CD4-positive, alpha-beta memory T cell (primary cell): ENCODE measurements at places on chromosomes 1 and 21. TPM values are rescaled to one million over a fixed set of nuclear protein-coding genes. Genes with fewer than 3 reads are reported as not detected.

Gene TACSTD2
- polyA plus RNA-seq = not detected

Gene PARK7
- polyA plus RNA-seq = 342 TPM

Gene PRDM2
- polyA plus RNA-seq = 6.7 TPM

DNA sequence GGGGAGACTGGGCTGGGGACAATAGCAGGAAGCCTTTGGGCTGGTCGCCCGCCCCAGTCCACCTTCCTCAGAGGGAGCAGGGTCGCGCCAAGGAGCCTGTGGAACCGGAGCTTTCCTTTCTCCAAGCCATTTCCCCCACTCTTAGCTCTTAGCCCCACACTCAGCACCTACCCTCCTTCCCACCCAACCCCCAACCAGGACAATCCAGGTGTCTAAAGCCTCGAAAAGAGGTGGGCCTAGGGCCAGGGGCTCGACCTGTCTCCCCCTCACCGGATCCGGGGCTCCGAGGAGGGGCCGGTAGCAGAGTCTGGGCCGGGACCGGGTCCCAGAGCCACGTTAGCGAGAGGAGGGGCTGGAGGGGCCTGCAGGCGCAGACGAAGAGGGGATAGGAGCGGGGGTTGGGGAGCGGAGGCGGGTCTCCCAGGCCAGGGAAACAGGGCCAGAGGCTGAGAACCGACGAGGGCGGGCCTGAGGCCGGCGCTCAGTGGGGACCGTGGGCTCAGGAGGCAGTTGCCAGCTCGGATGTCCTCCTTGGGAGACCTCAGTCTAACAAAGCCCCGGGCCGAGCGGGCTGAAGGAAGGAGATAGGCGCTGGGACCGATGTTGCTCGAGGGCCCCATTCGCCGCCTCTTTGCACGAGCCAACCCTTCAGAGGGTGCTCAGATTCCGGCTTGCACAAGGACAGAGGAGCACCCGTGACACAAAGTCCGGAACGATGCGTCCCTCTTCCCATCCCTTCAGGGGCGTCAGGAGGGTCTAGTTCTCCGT, 943 bp downstream of the SEMA6C start:
- peak overlapping the region; percentile 83 for H3K4me3 ChIP-seq
- no peaks in the 10 kb centered on the region for H3K36me3 ChIP-seq
- no peaks in the 10 kb centered on the region for H3K27me3 ChIP-seq
- peaks cover 24% of the 10 kb centered on the region for H3K4me1 ChIP-seq
- peak overlapping the region; percentile 56 for H3K27ac ChIP-seq

- no peaks in the 10 kb centered on the region for H3K27me3 ChIP-seq
- H3K36me3 ChIP-seq = no peaks in the 10 kb centered on the region
- H3K4me1 ChIP-seq = peaks cover 4% of the 10 kb centered on the region
- DNase-seq = no peak
These were observed 466.1 kb downstream of the AJAP1 start for GRCh38 chr1:5120559-5120958.

DNA sequence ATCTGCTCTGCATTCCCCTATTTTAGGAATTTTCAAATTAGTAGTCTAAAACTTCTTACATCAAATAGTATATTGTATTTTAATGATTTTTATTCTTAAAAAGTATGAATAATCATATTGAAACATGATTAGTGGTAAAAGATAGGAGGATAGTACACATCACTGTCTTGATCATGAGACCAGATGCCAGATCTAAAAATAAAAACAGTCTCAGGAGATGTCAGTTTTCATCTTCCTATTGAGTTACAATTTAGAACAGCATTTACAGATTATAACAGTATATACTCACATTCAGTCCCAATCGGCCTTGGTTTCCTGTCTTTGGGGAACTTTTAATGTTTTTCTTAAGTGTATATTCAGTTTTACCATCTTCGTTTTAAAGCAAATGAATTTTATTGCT, 95.9 kb downstream of the USP25 start:
- H3K36me3 ChIP-seq = peaks cover 15% of the 10 kb centered on the region
- H3K27ac ChIP-seq = no peak overlapping the region
- H3K27me3 ChIP-seq = no peaks in the 10 kb centered on the region

DNA sequence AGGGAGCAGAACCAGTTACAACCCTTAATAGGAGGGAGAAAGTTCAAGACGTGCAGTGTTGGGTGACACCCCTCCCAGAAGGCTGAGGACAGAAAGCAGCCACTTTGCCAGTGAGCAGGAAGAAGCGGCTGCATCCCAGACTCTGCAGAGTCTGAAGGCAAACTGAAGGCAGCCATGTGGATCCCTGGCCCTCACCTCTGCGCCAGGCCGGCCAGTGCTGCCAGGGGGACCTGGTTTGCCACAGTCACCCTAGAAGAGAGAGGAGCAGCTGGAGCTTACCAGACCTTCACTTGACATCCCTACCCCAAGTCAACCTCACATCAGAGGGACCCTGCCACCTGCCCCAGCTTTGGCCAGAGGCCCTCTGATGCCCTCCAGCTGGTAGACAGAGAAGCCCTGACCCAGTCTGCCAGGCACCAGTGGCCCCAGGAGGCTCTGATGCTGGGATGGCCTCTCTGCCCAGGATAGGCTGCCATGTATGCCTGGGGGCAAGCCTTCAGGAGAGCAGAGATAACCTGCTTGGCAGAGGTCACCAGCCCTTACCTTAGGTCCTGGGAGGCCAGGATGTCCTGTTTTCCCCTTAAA, 16.3 kb upstream of the PEF1 start:
- H3K36me3 ChIP-seq = no peaks in the 10 kb centered on the region
- H3K4me1 ChIP-seq = no peaks in the 10 kb centered on the region
- no peak for DNase-seq
- H3K4me3 ChIP-seq = no peak overlapping the region
- H3K27me3 ChIP-seq = no peaks in the 10 kb centered on the region
- no peak overlapping the region for H3K27ac ChIP-seq

DNA sequence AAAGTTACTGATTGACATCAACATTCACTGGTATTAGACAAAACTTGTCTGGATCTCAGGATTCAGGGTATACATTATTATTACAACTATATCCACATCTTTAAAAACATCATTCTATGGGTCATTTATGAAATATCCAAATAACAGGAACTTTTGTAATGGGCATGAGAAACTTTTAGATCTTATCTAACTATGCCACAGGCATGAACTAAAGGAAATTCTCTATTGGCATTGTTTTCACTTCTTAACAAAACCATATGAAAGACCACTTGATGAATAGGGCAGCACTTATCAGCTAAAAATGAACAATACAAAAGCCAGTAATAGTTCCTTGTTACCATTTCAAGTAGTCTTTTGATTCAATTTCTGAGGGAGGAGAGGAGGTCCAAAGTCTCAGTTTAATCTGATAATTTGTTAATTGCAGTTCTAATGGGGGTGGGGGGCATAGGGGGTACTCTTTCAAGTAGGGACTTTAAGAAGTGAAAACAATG, 30.8 kb upstream of the CPLANE2 start:
- no peaks in the 10 kb centered on the region for H3K27me3 ChIP-seq
- DNase-seq = no peak
- H3K27ac ChIP-seq = no peak overlapping the region
- no peaks in the 10 kb centered on the region for H3K36me3 ChIP-seq

DNA sequence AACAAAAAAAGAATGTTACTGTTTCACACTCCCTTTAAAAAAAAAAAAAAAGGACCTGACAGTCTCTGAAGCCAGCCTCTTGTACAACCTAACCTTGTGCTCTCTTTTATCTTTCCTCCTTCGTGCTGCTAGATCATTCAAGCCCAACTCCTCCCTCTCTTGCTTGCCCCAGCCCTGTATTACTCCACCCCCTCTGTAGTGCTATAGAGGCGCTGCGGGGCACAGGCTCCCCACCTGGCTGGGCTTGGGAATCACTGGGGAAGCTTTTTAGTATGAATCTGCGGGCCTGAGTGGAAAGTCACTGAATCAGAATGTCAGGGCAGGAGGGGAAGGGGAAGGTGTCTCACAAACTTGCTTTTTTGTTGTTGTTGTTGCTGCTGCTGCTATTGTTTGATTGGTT, 383.7 kb upstream of the CAMK1G start:
- H3K4me3 ChIP-seq = no peak overlapping the region
- no peak overlapping the region for H3K27ac ChIP-seq
- H3K4me1 ChIP-seq = no peaks in the 10 kb centered on the region
- DNase-seq = no peak

GRCh38 chr1:34779526-34779925, 1.5 kb upstream of the GJB3 start:
- H3K4me3 ChIP-seq = no peak overlapping the region
- no peak overlapping the region for H3K27ac ChIP-seq
- peaks cover 11% of the 10 kb centered on the region for H3K27me3 ChIP-seq
- peaks cover 10% of the 10 kb centered on the region for H3K4me1 ChIP-seq
- DNase-seq = no peak

DNA sequence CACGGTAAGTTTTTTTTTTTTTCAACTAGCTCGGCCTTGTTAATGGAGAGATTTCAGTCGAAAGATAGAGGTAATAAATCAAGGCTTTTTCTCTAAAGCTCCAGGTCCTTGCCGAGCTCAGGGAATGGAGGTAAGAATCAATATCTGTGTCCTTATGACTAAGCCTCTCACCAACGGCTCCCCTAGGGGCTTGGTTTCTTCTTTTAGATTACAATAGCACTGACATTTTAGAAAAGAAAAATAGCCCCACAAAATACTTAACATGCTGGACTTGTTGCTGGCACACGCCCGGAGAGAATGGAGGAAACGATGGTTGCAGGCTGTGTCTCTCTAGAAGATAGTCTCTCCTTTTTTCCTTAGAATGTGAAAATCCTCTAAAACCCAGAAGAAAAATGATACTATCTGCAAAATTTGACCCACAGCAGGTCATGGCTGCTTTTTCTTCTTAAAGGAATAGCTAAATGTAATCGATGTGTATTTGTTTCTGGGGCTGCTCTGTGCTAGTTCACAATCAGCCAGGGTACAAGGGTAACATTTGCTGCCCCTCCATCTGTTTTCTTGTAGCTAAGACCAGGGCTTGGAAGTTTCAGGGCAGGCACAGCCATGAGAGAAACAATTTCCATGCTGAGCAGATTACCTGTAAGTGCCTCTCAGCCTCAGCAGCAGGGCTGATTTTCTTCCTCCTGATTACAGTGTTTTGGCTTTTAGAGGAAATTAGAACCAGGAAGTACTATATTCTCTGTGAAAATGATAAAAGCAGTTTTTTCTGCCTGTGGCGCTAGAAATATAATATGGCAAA, 86.2 kb upstream of the GNG12 start:
- no peaks in the 10 kb centered on the region for H3K4me1 ChIP-seq
- no peak overlapping the region for H3K27ac ChIP-seq
- DNase-seq = no peak
- no peaks in the 10 kb centered on the region for H3K27me3 ChIP-seq
- no peak overlapping the region for H3K4me3 ChIP-seq

DNA sequence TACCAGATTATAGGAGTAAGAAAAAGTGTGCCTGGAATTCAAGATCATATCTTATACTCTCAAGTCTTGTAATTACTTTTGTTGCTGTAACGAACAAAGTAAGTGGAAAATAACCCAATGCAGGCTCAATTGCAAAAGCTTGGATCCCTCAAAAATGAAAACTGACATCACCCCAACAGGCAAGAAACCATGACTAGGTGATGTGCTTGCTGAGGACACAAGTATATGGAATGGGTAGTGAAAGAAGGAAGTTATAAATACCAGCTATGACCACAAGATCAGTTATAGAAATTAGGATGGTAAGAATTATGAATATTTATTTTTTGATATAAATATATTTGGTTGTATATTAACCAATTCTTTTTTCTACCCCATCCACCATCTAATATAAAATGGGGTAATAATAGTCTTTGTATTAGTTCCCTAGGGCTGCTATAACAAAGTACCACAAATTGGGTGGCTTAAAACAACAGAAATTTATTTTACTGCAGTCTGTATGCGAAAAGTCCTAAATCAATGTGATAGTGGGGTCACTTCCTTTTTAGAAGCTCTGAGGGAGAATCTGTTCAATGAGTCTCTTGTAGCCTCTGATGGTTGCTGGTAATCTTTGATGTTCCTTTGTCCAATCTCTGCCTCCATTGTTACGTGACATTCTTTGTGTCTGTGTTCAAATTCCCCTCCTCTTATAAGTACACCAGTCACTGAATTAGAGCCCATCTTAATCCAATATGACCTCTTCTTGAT, 45.0 kb downstream of the DUSP10 start:
- no peak overlapping the region for H3K4me3 ChIP-seq
- H3K4me1 ChIP-seq = peaks cover 6% of the 10 kb centered on the region
- H3K36me3 ChIP-seq = no peaks in the 10 kb centered on the region
- no peaks in the 10 kb centered on the region for H3K27me3 ChIP-seq
- H3K27ac ChIP-seq = no peak overlapping the region

DNA sequence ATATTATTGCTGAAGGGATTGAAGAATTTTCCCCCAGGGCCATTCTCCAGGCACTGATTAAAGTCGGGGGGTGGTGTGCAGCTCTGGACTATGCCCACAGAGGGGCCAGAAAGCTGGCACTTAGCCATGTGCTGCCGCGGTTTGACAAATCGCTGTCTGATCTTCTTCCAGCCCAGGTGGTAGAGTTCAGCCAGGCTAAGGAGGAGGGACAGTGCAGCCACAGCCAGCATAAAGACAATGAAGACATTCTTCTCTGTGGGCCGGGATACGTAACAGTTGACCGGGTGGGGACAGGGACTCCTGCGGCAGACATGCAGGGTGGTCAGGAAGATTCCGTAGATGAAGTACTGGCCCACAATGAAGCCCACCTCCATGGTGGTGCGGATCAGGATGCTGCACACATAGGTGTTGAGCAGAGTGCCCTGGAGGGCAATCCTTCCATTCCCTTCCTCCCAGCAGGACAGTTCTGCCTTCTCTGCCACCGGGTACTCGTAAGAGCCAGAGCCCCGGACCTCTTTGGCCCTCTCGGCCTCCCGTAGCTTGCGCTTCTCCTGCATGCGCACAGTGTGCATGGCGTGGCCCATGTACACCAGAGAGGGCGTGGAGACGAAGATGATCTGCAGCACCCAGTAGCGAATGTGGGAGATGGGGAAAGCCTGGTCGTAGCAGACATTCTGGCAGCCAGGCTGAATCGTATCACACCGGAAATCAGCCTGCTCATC, 1.9 kb downstream of the GJA5 start:
- no peak for DNase-seq
- H3K4me3 ChIP-seq = no peak overlapping the region
- H3K27me3 ChIP-seq = no peaks in the 10 kb centered on the region
- no peak overlapping the region for H3K27ac ChIP-seq

GRCh38 chr1:6007318-6008083, 15.3 kb upstream of the NPHP4 start:
- DNase-seq = no peak
- no peak overlapping the region for H3K27ac ChIP-seq
- no peaks in the 10 kb centered on the region for H3K36me3 ChIP-seq
- no peak overlapping the region for H3K4me3 ChIP-seq

DNA sequence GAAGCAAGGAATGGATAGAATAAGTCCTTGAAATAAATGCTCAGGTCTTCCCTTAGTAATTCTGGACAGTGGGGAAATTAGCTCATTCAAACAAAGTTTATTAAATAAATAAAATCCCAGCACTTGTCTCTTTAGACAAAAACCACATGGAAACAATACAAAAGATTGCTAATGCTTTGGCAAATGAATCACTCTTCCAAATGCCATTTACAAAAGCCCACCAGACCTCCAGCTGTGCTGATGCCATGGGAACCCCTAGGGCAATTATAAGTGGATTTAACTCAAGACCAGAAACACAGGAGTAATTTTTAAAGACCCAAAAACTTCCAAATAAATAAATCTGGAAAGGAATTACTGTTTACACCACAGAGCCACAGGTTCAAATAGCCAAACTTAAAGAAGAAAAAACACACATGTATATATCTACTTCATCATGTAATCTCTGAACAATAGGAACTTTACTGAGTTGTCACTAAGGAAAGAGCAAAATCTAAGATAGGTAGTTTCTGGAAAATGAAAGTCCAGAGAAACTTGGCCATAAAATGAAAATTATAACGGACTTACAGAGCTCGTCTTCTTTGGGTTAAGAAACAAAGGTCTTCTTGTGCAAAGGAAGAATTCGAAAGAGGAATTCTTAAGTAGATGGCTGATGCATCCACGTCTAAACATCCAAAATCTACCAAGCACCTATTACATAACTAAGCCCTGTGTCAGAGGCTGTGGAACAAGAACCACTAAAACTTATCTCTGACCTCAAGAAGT, 399.4 kb downstream of the SMYD3 start:
- no peaks in the 10 kb centered on the region for H3K36me3 ChIP-seq
- H3K27ac ChIP-seq = no peak overlapping the region
- H3K27me3 ChIP-seq = no peaks in the 10 kb centered on the region
